Stimulated activated naive B cell treated with anti-CD40 and anti-IgM and Interleukin-4, amounts not matched to agents 10 μg/mL and 1 μg/mL and 100 μg/mL, for 72 hours (primary cell): ENCODE measurements at places on chromosomes 11 and 22.

DNA sequence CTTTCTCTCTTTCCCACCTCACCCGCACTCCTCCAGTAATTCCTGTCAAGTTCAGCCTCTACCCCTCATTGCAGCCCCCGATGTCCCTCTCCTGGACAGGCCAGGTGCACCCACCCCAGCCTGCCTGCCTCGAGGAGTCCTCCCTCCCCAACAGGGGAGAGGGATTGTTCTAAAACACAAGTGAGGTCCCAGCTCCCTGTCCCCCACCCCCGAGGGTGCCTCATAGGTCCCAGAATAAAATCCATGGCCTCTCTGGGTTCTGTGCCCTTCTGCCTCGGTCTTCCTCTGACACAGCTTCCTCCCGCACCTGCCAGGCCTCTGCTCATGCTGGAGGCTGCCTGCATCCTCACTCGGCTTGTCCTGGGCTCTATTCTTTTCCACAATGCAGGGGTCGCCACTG lies 720.1 kb downstream of the BRD1 start:
- no peaks in the 10 kb centered on the region for H3K36me3 ChIP-seq
- no peaks in the 10 kb centered on the region for H3K4me1 ChIP-seq
- no peak overlapping the region for H3K4me3 ChIP-seq
- peaks cover 12% of the 10 kb centered on the region for H3K27me3 ChIP-seq
- no peak for DNase-seq

DNA sequence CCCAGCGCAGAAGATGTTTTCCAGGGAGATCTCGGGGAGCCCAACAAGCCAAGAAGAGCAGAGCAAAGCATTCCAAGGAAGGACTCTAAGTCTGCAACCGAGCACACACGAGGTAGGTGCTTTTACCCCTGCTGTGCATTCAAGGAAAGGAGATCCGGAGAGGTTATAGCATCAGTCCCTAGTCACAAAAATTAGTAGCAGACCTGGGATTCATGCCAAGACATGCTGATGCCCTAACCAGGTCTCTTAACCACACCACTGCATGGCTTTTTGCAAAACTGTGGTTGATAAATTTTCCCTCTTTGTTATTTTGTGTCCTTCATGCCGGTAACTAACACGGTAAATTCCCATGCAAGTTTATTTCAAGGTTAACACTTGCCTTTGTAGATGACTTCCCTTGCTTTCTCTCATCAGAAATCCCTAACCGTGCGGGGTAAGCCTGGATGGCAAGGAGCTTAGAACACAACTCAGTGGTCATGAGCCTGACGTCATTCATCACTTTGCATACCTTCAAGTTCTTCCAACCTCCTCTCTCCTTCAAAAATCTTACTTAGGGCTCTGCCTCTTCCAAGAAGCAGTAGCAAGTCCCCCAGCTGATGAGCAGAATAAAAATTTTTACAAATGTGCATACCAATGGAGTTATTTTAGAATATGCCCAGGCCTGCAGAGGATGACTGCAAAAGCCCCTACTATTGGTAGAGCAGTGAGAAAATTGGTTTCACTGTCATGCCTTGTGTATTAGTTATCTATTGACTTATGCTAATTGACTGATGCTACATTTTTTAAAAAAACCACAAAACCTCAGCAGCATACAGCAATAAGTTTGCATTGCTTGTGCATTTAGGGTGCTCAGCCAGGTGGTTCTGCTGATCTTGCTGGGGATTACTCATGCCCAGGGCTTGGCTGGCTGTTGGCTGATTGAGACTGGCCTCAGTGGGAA lies 465.1 kb downstream of the MN1 start:
- H3K27me3 ChIP-seq, result peaks cover 12% of the 10 kb centered on the region
- H3K4me1 ChIP-seq, result no peaks in the 10 kb centered on the region
- H3K27ac ChIP-seq, result no peak overlapping the region
- no peak overlapping the region for H3K4me3 ChIP-seq
- H3K36me3 ChIP-seq, result no peaks in the 10 kb centered on the region
- DNase-seq, result no peak

GRCh38 chr11:77024745-77025144 lies 9.5 kb upstream of the B3GNT6 start:
- H3K4me1 ChIP-seq, result peaks cover 6% of the 10 kb centered on the region
- H3K4me3 ChIP-seq, result no peak overlapping the region
- H3K27me3 ChIP-seq, result peaks cover 6% of the 10 kb centered on the region
- DNase-seq, result no peak

DNA sequence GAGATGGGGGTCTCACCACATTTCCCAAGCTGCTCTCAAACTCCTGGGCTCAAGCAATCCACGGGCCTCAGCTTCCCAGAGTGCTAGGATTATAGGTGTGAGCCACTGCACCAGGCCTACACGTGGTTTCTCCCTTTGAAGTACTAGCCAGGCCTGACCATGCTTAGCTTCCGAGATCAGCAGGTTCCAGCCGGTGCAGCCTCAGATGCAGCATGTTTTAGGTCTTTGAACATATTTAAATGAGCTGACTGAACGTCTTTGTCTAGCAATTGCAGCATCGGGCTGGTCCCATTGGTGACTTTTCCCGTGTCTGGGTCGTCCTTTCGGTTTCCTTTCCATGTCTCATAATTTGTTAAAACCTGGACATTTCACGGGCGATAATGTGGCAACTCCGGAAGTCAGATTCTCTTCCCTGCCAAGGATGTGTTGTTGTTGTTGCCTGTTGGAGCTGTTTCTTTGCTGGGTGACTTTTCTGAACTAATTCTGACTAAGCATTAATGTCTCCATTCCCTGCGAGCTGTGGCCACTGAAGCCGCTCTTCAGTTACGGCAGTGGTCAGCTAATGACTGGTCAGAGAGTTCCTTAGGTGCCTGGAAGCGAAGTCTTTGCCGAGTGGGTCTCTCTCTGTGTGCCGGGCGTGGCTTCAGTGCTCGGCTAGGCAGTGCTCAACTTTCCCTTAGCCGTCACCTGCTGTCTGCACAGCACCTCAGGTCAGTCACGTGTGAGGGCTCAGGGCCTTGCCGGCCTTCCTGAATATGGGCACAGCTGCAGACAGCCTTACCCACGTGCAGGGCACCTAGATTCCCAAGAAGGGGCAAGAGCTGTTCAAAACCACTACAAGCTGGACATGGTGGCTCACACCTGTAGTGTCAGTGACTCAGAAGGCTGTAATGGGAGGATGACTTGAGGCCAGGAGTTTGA lies 3.8 kb upstream of the CYP2D6 start:
- H3K4me3 ChIP-seq, result no peak overlapping the region
- peaks cover 5% of the 10 kb centered on the region for H3K36me3 ChIP-seq
- DNase-seq, result no peak
- H3K4me1 ChIP-seq, result no peaks in the 10 kb centered on the region
- no peaks in the 10 kb centered on the region for H3K27me3 ChIP-seq
- no peak overlapping the region for H3K27ac ChIP-seq

GRCh38 chr11:120817158-120817557 lies 206.7 kb upstream of the TBCEL start:
- peaks cover 38% of the 10 kb centered on the region for H3K27me3 ChIP-seq
- no peak overlapping the region for H3K27ac ChIP-seq
- H3K36me3 ChIP-seq, result peaks cover 3% of the 10 kb centered on the region

GRCh38 chr11:91248199-91248807 lies 976.3 kb upstream of the FAT3 start:
- H3K36me3 ChIP-seq, result no peaks in the 10 kb centered on the region
- no peak overlapping the region for H3K27ac ChIP-seq
- DNase-seq, result no peak
- no peaks in the 10 kb centered on the region for H3K27me3 ChIP-seq

DNA sequence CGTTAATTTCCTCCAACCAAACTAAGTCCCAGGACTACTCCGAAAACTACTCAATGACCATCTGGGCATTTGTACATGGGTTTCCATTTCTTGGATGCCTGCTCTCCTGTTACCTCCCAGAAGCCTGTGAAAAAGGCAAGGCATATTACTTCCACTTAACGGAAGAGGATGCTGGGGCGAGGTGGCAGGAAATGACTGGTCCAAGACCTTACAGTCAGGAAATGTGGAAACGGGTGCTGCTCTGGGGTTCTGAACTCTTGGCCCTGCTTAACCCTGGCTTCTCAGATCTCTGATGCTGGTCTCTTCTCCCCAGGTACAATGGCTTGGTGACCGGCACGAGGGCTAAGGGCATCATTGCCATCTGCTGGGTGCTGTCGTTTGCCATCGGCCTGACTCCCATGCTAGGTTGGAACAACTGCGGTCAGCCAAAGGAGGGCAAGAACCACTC lies 12.9 kb downstream of the ADORA2A start:
- no peak for DNase-seq
- H3K4me1 ChIP-seq, result peaks cover 93% of the 10 kb centered on the region
- no peak overlapping the region for H3K4me3 ChIP-seq
- H3K27me3 ChIP-seq, result no peaks in the 10 kb centered on the region
- H3K27ac ChIP-seq, result peak overlapping the region; percentile 79
- peaks cover 42% of the 10 kb centered on the region for H3K36me3 ChIP-seq

- DNase-seq, result no peak
- peaks cover 47% of the 10 kb centered on the region for H3K36me3 ChIP-seq
- no peaks in the 10 kb centered on the region for H3K27me3 ChIP-seq
- peaks cover 16% of the 10 kb centered on the region for H3K4me1 ChIP-seq
- no peak overlapping the region for H3K4me3 ChIP-seq
Measured at GRCh38 chr11:73342633-73343032, 33.6 kb upstream of the RELT start.

GRCh38 chr22:19873960-19874306 lies 19.3 kb upstream of the GNB1L start:
- H3K4me3 ChIP-seq, result no peak overlapping the region
- H3K27ac ChIP-seq, result no peak overlapping the region
- no peak for DNase-seq
- peaks cover 5% of the 10 kb centered on the region for H3K36me3 ChIP-seq
- no peaks in the 10 kb centered on the region for H3K4me1 ChIP-seq
- H3K27me3 ChIP-seq, result no peaks in the 10 kb centered on the region

GRCh38 chr11:60390419-60390818 lies 5.8 kb upstream of the MS4A14 start:
- H3K4me1 ChIP-seq, result peaks cover 24% of the 10 kb centered on the region
- no peak for DNase-seq
- H3K27me3 ChIP-seq, result no peaks in the 10 kb centered on the region
- no peak overlapping the region for H3K4me3 ChIP-seq
- H3K36me3 ChIP-seq, result peaks cover 21% of the 10 kb centered on the region

GRCh38 chr22:38153821-38154562 lies 27.6 kb downstream of the PLA2G6 start:
- no peaks in the 10 kb centered on the region for H3K27me3 ChIP-seq
- no peak overlapping the region for H3K4me3 ChIP-seq
- H3K4me1 ChIP-seq, result peaks cover 43% of the 10 kb centered on the region
- H3K36me3 ChIP-seq, result peaks cover 16% of the 10 kb centered on the region

DNA sequence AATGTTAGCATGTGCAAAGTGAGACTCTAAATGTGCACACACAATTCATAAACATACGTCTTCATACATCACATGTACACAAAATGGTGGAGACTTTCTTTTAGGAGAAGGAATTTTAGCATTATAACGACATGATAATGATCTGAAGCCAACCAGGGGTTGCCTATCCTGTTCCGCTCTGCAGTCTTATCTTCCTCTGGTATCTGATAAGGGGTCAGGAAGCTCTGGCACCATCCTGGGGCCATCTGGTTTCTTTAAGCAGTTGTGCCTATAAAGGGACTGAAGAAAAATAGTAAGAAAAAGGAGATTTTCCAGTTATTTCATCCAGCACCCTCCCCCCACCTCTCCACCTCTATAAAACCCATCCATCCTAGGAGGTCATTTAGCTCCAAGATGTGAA lies 5.8 kb upstream of the NUP50 start:
- DNase-seq, result no peak
- H3K27me3 ChIP-seq, result no peaks in the 10 kb centered on the region
- H3K27ac ChIP-seq, result no peak overlapping the region
- H3K36me3 ChIP-seq, result peaks cover 49% of the 10 kb centered on the region
- H3K4me3 ChIP-seq, result no peak overlapping the region

DNA sequence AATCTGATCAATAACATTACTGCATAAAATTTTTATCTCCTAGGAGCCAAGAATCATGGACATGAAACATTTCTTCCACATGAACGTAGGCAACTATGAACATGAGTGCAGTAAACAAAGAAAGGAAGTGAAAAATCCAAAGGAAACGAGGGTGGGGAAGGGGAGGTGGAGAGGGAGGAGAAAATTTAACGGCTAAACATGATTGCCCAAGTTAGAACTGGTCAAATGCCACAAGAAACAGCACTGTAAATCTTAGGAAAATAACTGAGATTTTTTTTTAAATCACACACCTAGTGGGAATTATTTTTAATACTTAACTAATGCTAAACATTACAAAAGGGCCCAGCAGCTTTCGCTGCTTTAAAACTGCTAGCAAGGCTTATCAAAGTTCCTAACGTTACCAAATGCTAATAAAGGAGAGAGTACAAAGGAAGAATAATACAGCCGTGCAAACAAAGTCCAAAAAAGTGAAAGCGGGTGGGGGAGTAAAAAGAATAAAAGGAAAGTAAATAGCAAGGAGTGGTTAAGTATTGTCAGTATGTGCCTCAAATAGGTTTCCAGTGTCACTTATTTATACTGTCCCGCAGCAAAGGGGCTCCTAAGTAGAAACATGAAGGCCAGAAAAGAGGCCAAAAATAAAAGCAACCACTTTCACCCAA lies 13.7 kb downstream of the NARS2 start:
- H3K4me3 ChIP-seq, result peak overlapping the region; percentile 14
- H3K27me3 ChIP-seq, result no peaks in the 10 kb centered on the region
- H3K4me1 ChIP-seq, result peaks cover 22% of the 10 kb centered on the region
- peak overlapping the region; percentile 80 for H3K27ac ChIP-seq
- DNase-seq, result no peak
- peaks cover 20% of the 10 kb centered on the region for H3K36me3 ChIP-seq

- no peak for DNase-seq
- H3K27ac ChIP-seq, result no peak overlapping the region
- no peaks in the 10 kb centered on the region for H3K36me3 ChIP-seq
Measured at GRCh38 chr11:7222619-7223018, 29.1 kb upstream of the SYT9 start.

GRCh38 chr11:87840786-87841185 lies 334.5 kb downstream of the RAB38 start:
- H3K36me3 ChIP-seq, result no peaks in the 10 kb centered on the region
- H3K27ac ChIP-seq, result no peak overlapping the region
- no peaks in the 10 kb centered on the region for H3K27me3 ChIP-seq

DNA sequence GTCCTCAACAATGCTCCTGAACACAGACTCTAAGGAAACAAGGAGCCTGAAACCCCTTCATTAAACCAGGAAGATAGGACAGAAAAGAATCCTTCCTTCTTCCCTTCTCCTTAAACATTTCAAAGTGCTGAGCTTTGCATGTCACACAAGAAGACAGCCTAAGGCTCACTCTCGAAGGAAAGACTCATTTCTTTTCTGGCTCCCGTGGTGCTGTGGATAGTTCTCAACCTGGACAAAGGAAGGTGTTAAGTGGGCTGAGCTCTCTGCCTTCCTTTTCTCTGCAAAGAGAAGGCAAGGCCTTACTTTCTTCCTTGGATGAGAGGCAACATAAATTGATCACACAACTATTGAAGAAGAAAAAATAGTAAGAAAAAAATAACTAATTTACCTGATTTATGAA lies 452.4 kb upstream of the DDI1 start:
- H3K27me3 ChIP-seq, result peaks cover 10% of the 10 kb centered on the region
- no peaks in the 10 kb centered on the region for H3K36me3 ChIP-seq
- no peaks in the 10 kb centered on the region for H3K4me1 ChIP-seq
- H3K27ac ChIP-seq, result no peak overlapping the region
- DNase-seq, result no peak

DNA sequence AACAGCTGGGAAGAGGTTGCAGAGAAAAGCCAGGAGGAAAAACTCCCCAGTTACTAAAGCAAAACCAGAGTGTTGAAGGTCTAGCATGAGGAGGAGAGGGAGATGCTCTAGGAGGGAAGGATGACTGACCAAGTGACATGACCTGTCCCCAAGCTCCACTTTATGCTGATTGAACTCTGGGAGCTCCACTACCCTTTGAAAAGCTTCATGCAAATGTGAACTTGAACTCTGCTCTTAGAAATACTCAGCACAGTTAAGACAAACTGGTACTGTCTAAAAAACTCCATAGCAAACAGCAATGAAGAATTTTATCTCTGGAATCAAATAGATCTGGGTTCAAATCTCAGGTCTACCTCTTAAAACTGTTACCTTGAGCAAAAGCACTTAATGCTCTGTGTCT lies 14.5 kb upstream of the POU2AF1 start:
- peaks cover 76% of the 10 kb centered on the region for H3K4me1 ChIP-seq
- H3K36me3 ChIP-seq, result peaks cover 3% of the 10 kb centered on the region
- no peak overlapping the region for H3K4me3 ChIP-seq
- no peaks in the 10 kb centered on the region for H3K27me3 ChIP-seq
